ENCODE measurements at places on chromosomes 6 and 20.

- DNase-seq = no peak
Measured at GRCh38 chr6:18263418-18264218, 712 bp downstream of the DEK start.

GRCh38 chr6:101776919-101777350 is 383.4 kb downstream of the GRIK2 start:
- DNase-seq = no peak

- no peak for DNase-seq
Measured at GRCh38 chr20:40414843-40415615, 274.0 kb downstream of the MAFB start.

- DNase-seq = no peak
Measured at GRCh38 chr20:5650280-5650691, 99.9 kb upstream of the SHLD1 start.

GRCh38 chr6:30763618-30764489 is 19.5 kb upstream of the IER3 start:
- DNase-seq = no peak

- DNase-seq = no peak
Measured at GRCh38 chr6:118914598-118914997, 20.4 kb downstream of the MCM9 start.

GRCh38 chr20:8331740-8332412 is 199.8 kb downstream of the PLCB1 start:
- no peak for DNase-seq

DNA sequence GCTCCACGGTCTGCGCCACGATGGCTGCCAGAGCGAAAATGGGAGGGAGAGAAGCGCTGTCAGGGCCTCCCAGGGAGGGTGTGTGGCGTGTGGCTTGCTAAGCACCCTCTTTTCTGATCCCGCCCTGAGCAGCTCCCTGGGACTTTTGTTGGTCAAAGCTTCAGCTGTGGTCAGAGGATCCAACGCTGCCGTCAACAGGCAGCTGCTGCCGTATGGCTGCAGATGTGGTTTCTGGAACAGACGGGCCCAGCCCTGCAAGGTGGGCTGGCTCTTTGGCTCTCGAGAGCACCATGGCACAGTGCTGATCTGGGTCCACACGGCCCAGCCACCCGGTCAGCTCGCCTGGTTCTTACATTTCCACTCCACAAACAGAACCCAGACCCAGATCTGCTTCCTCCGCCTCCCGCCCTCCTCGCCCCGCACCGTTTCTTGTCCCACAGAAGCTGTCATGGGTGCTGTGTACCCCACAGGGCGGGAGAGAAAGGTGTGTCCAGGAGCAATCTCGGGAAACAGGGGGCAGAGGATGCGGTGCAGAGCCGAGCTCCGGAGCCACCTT is 86.0 kb upstream of the BHLHE23 start:
- DNase-seq = no peak

GRCh38 chr6:166538297-166539010 is 48.0 kb downstream of the RAMACL start:
- no peak for DNase-seq

GRCh38 chr6:75892384-75892783 is 143.3 kb downstream of the MYO6 start:
- no peak for DNase-seq

- DNase-seq = no peak
Measured at GRCh38 chr6:154350293-154350692, 6.3 kb downstream of the IPCEF1 start.
